ENCODE measurements at places on chromosomes 7 and 10.

GRCh38 chr7:149010451-149010850 lies 17.9 kb downstream of the PDIA4 start:
- DNase-seq: no peak

DNA sequence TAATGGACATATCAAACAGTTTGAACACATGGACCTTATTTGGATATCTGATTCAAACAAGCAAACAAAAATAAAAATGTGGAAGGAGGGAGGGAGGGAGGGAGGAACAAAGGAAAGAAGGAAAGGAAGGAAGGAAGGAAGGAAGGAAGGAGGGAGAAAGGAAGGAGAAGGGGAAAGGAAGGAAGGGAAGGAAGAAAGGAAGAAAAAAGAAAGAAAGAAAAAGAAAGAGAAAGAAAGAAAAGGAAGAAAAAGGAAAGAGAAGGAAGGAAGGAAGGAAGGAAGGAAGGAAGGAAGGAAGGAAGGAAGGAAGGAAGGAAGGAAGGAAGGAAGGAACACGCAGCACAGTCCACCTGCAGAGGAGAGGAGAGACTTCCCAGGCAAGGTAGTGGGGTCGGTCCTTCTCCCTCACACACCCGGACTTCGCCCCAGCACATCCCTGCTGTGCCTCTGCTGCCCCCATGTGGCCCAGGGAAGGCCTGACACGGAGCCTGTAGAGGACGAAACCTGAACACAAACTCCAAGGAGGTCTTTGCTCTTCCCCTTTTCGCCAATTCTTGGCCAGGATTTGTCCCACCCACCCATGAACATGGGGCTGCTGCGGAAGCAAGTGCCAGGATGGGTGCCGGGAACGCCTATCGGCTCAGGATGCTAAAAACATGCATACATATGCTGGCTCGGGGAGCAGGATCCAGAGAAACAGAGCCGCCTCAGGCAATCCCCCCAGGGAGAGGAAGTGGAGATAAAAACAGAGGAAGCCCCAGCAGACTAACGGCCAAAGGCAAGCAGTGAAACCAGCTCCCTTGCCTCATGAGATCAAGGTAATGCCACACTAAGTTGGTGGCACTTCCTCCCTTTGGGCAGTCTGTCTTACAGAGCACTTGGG lies 52.3 kb upstream of the DGKI start:
- peak; percentile 82 for DNase-seq

DNA sequence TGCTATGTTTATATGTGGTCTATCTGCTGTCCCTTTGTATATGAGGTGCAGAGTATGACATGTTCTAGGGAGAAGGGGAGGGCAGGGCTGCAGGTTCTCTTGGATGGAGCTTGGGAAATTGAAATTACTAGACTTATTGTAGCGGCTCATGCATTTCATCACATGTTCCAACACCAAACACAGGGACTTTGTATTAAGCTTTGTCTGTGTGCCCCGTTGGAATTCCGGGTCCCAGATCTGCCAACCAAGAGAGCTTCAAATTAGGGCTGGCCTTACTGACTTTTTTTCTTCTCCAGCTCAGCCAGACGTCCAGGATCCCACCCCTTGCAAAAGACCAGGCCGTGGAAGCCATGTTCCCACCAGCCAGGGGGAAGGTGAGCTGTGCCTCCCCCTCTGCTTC lies 3.4 kb downstream of the ZNF789 start:
- DNase-seq: no peak

DNA sequence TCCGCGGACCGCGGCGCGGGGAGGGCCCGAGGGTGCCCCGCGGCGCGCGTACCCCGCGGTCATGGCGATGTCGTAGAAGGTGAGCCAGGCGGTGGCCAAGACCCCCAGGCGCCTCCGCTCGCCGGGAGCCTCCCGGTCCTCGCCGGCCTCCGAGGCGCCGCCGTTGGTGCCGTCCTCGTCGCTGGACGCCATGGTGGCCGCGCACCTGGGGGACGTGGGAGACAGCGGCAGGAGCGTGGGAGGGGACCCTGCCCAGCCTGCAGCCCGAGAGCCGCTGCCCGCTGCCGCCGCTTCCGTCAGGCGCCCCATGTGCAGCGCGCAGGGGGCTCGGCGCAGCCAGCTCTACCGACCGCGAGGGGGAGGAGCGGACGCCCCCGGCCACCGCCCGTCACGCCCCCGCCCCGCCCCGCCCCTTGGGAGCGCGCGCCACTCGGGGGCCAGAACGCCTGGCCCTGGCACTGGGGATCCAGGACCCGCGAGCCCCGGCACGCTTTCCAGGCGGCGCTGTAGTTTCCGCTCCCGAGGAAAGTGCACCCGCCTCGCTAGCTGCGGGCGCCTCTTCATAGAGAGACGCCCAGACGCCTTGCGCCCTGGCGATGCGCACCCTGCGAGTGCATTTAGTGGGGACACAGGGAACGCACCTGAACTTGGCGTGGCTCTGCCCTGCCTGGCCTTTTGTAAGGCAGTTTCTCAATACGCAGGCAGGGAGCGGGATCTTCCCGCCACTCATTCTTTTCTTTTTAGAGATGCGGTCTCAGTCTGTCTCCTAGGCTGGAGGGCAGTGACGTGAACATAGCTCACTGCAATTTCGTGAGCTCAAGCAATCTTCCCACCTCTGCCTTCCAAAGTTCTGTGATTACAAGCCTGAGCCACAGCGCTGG lies at the start of gene HACD1:
TSS of gene HACD1 (minus strand) at position 344 of the 881 bp plus-strand sequence. CDS start at position 309, 35 bp downstream.
- DNase-seq: peak; percentile 86

DNA sequence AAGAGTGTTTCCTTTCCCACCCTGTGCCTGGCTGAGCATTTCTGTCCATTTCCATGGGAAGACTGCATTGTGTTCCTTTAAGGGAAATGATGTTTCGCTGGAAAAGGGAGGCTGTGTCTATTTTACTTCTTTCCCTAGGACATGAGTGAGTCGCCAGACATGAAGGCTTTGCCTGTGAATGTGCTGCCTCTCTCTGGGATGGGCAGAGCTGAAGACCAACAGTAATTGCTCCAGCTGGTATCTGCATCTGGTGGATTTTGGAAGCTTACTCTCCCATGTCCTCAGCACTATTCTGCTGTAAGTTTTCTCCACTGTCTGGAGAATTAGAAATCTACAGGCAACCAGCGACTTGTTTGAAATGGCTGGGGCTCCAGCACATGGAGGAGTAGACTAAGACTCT lies 264.6 kb upstream of the BMPER start:
- DNase-seq: peak; percentile 20

DNA sequence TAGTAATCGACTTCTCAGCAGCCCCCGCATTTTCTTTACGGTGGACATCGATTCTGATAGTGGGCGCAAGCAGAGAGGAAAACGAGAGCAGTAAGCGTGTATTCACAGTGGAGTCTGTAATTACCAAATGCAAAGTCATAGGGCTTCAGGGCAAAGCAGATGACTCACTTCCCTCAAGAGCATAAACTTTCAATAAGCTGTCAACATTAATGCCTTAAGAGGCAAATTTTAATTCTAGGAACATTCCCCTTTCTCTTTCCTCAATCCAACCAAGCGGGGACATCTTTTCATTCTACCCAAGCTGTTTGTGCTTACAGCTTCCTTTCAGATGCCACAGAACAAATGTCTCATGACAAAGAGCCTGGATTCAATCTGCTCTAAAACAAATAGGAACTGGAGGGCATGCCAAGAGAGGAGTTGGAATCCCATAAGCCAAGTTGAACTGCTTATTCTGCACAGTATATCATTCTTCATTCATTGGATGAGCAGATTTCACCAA lies 48.6 kb downstream of the MALSU1 start:
- peak; percentile 85 for DNase-seq

DNA sequence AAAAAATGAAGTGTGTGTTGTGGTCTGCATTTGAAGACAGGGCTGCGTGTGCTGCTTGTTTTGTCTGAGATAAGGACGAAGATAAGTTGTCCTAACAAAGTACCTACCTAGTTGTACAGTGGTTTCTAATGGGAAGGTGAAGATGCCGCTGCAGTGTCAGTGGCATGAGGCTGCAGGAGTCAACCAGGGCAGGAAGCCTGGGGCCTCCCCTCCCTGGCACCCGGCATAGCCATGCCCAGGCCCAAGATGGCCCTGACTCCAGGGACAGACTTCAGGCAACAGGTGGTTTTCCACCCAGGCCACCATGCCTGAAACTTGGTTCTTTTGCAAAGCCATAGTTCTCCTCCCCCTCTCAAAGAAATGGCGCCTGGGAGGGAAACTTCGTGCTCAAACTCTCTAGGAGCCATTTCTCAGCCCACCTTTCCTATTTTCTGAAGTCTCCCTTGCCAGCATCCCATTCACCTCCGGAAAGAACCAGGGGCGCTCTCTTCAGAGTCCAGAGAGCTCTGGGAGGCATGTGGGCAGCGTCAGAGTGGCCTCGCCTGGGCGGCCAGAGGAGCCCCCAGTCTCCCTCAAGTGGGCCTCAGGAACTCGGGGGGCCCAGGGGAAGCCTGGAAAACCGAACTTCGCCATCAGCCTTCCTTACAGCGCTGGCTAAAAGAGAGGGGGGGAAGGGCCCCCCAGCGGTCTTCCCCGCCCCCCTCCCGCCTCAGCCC lies 2.1 kb upstream of the KAT6B start:
- DNase-seq: no peak

DNA sequence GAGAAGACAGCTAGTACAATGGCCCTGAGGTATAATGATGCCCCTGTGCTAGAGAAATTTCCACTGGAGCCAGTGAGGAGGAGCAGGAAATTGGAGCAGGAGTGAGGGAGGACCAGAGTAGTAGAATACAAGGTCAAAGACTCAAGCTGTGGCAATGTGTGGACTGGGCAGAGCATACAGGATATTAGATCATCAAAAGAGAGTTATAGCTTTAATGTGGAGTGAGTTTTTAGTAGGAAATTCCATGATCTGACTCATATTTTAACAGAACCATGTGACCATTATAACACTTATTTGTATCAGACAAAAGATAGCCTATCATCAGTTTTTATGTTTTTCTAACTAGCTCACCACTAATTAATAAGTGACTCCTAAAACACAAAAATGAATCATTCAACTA lies 154.1 kb downstream of the DGKB start:
- peak; percentile 79 for DNase-seq

GRCh38 chr10:130190055-130190736 lies 54.0 kb downstream of the GLRX3 start:
- DNase-seq: peak; percentile 93

- DNase-seq: no peak
Observed at GRCh38 chr7:29611941-29612544, 48.4 kb downstream of the PRR15 start.

- no peak for DNase-seq
Observed at GRCh38 chr10:131089861-131090260, 221.7 kb downstream of the TCERG1L start.

DNA sequence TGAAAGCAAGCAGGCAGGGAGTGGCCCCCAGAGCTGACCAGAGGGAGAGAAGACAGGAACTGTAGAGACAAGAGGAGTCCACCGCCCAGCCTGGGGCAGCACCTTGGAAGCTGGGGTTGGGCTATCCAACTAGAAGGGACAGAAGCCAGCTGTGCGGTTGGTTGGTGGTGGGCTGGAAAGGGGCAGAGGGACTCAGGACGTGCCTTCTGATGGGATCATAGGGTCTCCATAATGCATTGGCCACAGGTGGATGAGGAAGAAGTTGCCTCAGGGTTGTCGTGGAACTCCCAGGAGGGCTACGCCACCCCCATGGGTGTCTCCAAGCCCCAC lies 114.0 kb upstream of the RET start:
- DNase-seq: no peak

- DNase-seq: no peak
Observed at GRCh38 chr10:48697091-48697490, 12.4 kb downstream of the WDFY4 start.

- peak; percentile 27 for DNase-seq
Observed at GRCh38 chr10:68871105-68871711, 29.9 kb upstream of the DDX50 start.

DNA sequence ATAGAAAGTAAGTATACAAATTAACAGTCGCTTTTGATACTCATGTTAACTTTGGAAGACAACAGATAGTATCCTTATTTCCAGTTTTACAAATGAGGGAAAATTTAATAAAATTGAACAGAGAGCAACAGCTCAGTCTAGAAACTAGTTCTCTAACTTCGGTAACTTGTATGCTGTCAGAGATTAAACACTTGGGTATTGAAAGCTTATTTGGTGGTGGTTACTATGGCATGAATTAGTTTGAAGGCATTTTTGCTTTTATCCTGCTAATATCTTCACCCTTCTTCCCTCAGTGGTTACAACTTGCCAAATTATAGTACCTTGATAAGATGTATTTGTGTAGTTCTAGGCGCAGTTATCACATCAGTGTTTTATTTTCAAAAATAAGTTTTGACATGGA lies 7.2 kb downstream of the WAC start:
- DNase-seq: no peak

DNA sequence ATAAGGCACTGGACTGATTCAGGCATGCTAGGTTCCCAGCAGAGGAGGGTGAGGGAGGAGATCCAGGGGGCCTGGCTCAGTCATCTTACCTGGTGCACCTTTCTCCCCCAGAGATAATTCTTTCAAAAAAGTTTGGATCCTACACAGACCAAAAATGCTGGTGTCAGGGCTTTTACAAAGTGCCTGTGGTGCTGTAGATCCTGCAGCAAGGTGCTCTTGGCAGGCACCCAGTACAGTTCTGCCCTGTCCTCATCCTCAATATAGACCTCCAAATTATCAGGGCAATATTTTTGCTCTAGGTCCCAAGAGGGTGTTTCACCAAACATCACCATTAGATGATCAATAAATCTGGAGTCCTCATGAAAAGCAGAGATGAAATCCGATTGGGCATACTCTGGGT lies 78.5 kb upstream of the IGFBP3 start:
- DNase-seq: no peak

- no peak for DNase-seq
Observed at GRCh38 chr7:23200331-23200730, 18.5 kb downstream of the NUP42 start.

DNA sequence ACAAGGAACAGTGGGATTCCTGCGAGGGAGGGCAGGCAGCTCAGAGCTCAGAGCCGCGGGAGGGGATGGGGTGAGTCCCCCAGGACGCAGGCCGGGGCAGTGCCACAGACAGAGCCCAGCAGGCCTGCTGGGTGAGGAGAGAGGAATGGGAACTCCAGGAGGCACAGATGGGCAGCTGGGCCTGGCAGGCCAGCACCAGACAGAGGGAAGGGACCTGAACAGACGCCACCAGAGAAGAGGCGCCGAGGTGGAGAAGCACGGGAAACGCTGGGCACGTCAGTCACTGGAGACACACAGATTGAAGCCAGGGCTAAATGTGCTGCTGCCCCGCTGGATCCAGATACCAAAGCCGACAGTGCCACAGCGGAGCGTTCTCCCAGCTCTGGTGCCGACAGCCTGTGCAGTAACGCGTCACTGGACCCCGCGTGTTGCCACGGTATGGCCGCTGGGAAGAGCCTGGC lies 225.8 kb downstream of the MAD1L1 start:
- DNase-seq: no peak

Measured in AG08395 (cell line).